ENCODE measurements at places on chromosomes 2 and 18. TPM values are rescaled to one million over a fixed set of nuclear protein-coding genes. Genes with fewer than 3 reads are reported as not detected.

Gene SERPINB4
- not detected for total RNA-seq

Gene ZNF638
- 249 TPM for total RNA-seq

Gene COL3A1
- total RNA-seq: 77.1 TPM

Gene NEMP2
- 1.8 TPM for total RNA-seq

Gene NEU2
- total RNA-seq: not detected

Gene FOSL2
- total RNA-seq: 184 TPM

Gene LANCL1
- 39.1 TPM for total RNA-seq

Gene FSHR
- not detected for total RNA-seq

Gene DQX1
- not detected for total RNA-seq

Gene CRYGC
- not detected for total RNA-seq

Gene MC5R
- not detected for total RNA-seq

Gene LRP1B
- 1.2 TPM for total RNA-seq

Gene TMEM198
- 1.6 TPM for total RNA-seq

Gene VWC2L
- total RNA-seq: not detected

Gene NT5DC4
- total RNA-seq: not detected

Gene IAH1
- total RNA-seq: 41.9 TPM

Gene B3GNT7
- 3.3 TPM for total RNA-seq
